Stimulated activated CD4-positive, alpha-beta T cell treated with anti-CD3 and anti-CD28 coated beads, TNF-alpha, amount 100 ng/mL, for 4 hours (primary cell): ENCODE measurements at places on chromosomes 16 and 17.

DNA sequence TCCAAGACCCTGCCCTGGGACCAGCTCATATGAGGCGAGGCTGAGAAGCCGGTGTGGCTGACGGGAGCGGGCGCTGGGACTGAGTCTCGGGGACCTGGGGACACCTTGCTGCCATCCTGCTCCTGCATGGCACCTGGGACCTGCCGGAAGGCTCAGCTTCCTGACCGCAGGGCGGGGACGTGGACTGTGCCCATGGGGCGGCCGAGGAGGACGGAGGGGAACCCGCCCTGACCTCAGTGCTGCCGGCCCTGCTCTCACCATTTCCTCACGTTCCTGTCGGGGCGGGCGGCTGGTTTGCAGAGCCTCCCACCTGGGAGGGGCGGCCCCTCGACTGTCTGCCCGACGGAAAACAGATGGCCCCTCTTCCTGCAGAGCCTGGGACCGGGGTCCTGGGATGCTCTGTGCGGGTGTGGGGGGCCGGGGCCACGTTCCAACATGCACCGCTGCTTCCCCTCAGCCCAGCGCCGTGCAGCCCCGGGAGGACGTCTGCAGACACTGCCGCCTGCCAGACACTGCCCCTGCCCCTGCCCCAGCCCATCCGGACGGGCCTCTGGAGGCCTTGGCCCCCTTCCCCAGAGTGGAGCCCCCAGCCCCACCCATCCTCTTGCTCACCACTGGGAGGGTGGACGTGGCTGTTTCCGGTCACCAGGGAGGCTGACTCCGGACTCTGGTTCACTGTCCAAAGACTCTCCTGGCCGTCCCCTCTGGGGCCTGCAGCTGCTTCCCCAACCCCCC lies 43.9 kb upstream of the SSTR5 start:
- DNase-seq, result no peak

DNA sequence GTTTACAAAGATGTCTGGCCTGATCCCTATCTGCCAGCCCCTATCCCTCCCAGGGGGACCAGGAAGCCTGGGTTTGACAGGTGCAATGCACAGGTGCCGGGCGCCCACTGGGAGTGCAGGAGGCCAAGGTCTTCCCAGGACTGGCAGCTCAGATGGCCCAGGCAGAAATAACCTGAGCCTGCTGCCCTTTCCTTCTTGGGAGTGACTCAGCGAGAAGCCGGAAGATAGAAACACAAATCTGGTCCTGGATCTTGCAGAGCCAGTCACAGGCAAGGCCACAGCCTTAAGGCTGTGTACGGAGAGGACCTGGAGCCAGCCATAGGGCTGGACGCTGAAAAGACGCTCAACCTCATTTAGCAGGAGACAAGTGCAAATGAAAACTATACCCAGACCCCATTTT lies 27.7 kb downstream of the GPR142 start:
- no peak for DNase-seq

DNA sequence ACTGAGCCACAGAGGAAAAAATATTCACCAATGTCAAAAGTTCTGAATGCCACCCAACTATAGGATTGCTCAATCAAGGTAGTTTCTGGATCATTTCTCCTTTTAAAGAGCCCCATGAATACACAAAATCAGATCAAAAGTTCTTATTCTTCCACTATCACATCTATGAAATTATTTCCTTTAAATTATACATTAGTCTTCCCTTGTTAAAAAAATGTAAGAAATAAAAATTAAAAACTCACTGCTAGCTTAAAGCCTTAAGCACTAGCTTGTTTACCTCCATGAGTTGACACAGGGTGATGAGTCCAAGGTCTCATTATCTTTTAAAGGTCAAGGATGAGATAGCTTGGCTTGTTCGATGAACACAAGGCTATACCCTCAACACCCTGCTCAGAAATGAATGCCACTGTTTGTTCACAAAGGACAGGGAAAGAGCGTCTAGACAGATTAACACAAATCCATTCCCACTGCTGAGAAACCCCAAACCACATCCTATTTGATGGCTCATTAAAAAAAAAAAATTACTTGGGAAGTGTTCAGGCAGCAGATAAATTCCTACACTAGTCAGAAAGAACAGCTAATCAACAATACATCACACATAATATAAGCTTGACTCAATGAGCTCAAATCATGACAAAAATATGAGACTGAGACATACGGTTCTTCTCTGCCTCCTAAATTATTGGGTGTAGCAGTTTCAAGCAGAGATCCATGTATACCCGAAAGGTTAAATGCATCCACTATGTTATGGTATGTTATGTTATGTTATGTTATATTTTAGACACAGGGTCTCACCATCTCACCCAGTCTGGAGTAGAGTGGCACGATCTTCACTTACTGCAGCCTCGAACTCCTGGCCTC lies 118.9 kb downstream of the PARN start:
- no peak for DNase-seq

DNA sequence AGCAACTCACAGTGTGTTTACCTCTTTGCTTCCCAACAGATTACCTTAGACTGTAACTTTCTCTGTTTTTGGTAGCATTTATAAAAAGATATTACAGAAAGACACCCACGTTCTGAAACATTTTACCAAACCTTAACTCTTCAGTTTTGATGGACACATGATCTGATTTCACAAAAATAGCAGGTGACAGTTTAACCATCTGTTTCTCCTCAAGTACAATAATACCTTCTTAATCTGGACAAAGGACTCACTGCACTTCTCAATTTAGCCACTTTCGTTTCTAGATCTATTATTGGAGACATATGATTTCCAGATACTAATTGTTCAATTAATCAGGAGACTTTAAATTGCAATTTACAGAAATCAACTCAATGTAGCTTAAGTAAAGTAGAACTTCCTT lies 703.8 kb upstream of the KIF2B start:
- no peak for DNase-seq

DNA sequence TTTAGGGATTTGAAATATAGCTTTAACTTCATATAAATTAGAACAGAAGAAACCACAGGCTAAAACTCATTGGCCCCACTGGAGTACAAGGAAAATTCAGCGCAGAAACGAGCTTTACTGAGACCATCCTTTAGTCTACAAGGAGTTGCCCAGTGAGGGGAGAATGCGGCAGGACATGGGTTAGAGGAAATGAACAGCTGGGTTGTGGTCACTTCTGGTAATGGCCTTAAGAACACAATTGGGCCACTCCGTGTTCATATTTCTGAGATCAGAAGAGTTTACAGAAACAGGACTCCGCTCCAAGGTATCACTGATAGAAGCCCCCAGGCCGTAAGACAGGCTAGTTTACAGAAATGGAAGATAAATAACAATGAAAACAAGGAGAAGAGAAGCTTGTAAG lies 188.3 kb downstream of the ZFHX3 start:
- no peak for DNase-seq

DNA sequence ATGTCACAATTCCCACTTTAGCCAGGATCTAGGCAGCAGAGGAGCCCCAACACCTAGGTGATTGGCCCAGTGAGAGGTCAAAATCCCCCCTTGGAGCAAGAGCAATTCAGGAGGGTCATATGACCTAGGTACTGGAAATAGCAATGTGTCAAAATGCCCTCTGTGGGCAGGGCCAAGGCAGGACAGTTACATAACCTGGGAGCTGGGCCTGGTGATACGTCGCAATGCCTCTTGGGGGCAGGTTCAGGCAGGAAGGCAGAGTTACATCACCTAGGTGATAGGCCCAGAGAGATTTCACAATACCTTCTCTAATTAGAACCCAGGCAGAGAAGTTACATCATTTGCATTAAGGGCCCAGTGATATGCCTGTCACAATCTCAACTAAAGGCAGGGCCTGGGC lies 1906.3 kb downstream of the TP53TG3F start:
- DNase-seq, result no peak

- no peak for DNase-seq
Observed at GRCh38 chr17:36858119-36859002, 78.9 kb upstream of the LHX1 start.

GRCh38 chr17:62112229-62112628 lies 47.2 kb upstream of the MED13 start:
- no peak for DNase-seq

- DNase-seq, result no peak
Observed at GRCh38 chr16:28205117-28205899, 6.5 kb downstream of the XPO6 start.

DNA sequence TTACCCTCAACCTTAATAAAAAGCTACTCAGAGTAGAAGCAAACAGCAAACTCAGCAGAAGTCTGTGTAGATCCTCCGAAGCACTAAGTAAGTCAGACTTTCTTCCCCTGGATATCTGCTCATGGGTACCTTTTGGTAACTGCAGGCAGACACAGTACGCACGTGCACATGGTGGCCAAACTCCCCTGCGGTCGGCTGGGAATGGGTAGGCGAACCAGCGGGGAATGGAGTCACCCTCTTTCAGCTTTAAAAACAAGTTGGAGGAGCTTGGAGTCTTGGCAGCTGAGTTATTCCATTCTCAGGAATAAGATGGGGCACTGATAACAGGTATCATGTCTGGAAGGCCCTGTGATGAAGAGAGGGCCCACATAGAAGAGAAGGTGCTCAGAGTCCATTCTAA lies 16.3 kb downstream of the CYB561 start:
- no peak for DNase-seq

- DNase-seq, result no peak
Observed at GRCh38 chr16:8725513-8726178, 51.2 kb downstream of the ABAT start.

- DNase-seq, result no peak
Observed at GRCh38 chr17:82334622-82335394, 1.2 kb upstream of the SECTM1 start.

- DNase-seq, result no peak
Observed at GRCh38 chr16:10827691-10828341, 9.2 kb upstream of the TVP23A start.

DNA sequence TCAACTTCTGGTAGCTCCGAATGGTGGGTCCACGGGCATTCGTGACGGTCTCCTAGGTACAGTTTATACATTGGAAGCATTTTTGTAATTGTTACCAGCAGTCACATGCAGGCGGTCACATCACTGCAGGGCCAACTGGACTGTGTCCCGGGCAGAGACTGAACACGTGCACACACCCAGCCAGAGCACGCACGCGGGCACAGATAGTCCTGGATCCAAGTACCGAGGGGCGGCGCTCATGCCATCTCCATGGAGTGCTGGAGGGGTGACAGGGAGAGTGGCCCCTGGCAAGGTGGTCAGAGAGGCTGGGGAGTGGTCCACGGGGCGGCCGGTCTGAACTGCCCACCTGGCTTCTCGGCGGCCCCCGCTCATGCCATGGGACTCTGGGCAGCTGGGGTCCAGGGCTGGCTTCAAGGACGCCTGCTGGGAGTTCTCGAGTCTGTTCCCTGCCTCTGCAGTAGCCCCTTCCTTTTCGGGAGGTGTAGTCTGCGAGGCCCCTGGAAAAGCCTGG lies 34.2 kb downstream of the BAIAP2 start:
- no peak for DNase-seq

DNA sequence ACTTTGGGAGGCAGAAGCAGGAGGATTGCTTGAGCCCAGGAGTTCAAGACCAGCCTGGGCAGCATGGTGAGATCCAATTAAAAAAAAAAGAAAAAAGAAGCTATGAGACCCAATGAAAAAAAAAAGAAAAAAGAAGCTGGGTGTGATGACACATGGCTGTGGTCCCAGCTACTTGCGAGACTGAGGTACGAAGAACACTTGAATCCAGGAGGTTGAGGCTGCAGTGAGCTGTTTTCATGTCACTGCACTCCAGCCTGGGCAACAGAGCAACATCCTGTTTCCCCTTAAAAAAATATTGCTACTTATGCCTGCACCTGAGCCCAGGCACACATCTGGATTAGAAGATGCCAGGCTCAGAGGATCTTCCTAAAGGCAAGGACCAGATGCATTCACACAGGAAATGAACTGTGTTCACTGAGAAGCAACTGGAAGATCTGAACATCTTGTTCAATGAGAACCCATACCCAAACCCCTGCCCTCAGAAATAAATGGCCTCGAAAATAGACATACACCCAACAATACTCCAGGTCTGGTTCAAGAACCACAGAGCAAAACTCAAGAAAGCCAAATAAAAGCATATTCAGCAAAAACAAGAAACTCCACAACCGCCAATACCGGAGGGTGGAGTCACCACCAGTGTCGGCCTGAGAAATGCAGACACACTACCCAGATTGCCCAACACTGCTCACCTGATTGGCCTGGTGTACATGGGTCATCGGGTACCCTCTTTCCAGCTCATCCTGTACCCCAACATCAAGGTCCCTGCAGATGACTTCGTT lies 4.4 kb downstream of the RNF135 start:
- DNase-seq, result no peak

DNA sequence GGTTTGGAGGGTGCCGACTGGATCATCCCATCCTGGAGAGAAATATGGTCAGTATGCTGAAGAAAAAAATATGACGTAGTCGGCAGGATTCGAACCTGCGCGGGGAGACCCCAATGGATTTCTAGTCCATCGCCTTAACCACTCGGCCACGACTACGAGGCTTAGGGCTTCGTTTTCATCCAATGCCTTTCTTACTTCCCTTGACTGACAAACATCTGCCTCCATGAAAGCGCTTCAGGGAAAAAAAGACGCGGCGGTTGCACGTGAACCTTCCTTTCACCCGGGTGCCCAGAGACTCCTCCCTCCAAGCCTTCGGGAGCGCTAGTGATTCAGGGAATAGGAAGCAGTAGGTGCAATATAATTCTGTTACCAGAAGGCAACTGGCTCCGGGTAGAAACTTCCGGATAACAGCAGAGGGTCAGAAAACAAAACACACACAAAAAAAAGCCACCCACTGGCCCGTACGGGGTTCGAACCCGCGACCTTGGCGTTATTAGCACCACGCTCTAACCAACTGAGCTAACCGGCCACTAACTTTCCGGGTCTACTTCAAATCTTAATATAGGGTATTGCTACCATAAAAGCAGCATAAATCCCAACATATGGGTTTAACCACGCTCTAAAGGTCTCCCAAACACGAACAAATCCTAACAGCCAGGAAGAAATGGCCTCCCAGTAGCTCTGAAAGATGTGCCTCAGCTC lies 16.3 kb upstream of the AURKB start:
- DNase-seq, result no peak

DNA sequence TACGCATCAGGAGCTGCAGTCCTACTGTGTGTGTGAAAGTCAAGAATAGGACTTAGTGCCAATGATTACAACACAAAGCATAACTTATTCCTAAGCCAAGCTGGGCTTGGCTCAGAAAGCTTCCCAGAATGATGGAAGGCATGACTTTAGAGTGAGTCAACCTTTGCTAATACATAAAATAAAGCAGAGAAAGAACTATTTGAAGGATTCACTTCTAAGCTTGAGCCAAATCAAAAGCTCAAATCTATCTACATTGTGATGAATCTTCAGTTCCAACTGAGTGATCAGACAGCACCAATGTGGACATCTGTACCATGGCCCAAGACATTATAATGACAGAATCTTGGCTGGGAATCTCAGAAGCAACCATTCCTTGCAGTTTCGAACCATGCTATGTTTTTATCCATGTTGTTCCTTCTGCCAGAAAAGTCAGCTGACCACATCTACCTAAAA lies 41.4 kb downstream of the SMG6 start:
- DNase-seq, result no peak

DNA sequence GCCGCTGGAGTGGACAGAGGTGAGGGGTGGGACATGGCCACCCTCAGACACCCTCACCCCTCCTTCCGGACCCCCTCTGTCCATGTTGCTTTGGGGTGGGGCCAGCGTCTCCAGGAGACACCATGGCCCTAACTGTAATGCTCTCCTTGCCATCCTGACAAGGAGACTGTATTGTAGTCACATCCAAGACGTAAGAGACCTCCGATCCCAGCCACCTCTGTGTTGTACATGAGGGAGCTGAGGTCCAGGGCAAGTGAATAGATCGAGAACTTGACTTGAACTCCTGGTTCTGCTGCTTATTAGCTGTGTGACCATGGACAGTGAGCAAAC lies 30.2 kb downstream of the POLR3E start:
- no peak for DNase-seq

GRCh38 chr17:73929860-73930430 lies 273.5 kb upstream of the RPL38 start:
- no peak for DNase-seq
